ENCODE measurements at places on chromosomes 12 and 14. TPM values are rescaled to one million over a fixed set of nuclear protein-coding genes. Genes with fewer than 3 reads are reported as not detected.

GRCh38 chr12:113591480-113591974 lies 119.9 kb upstream of the LHX5 start:
- DNase-seq = peak; percentile 10

DNA sequence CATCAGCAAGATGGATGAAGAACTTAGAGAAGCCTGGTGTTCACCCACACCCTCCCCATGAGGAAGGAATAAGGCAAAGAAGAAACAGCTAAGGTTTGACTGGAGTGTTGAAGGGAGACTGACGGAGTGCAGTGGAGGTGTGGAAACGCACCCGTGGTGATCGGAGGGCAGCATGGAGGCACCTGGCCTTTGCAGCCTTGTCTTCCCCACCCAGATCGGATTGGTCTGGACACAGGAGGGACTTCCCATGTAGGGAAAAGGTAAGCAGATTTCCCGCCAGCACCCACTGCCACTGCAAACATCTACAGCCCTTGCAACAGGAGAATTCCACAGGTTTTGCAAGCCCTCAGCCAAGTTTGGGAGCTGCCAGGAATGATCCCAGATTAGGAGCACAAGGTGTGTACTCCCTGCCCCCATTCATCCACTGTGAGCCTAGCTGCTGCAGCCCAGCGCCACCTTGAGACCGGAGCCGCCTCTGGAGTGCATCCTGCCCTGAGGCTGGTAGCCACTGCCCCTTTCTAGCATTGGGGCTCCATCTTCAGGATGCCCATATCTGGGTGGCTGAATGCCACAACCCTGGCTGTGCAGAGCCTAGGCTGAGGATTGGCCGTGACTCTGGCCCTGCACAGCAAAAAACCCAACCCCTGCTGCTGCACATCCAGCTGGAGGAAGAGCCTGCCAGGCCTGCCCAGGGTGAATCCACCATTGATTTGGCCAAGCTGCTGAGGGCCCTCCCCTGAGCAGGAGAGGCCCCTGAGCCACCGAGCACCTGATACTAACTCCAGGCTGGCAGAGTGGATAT lies 411.1 kb downstream of the TMEM121 start:
- no peak for DNase-seq

DNA sequence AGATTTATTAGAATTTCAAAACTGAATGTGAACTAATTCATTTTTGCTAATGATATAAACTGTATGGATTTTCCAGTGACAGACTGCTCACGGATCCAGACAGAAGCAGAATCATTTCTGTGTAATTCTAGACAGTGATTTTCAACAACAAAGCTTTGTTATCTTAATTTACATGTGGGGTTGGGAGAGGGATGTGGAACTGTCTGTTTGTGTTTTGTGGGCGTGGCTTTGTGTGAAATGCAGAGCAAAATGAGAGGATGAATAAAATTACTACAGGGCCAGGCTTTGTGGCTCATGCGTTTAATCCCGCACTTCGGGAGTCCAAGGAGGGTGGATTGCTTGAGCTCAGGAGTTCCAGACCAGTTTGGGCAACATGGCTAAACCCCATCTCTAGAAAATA lies 834.7 kb downstream of the GALC start:
- DNase-seq = no peak

Gene DHRS1
- total RNA-seq = 11.8 TPM

Gene MYO1H
- not detected for total RNA-seq

DNA sequence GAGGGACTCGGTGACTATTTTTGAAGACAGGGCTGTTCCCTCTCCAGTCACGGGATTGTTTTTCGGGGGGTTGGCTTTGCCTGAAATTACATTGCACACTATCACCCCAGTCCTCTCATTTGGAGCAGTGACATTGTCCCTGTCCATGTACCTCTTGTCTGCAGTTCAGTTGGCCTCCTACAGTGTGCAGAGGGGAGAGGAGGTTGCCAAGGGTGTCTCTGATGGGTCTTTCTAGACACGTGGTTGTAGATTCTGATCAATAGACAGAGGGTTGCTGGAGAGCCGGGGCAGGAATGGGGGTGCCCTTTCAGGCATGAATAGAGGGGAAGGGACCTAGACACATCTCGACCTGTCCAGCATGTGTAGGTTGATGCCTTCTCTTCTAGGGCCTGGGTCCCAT lies 1.2 kb downstream of the TMEM120B start:
- DNase-seq = no peak

Gene ASIC1
- 3.2 TPM for total RNA-seq

DNA sequence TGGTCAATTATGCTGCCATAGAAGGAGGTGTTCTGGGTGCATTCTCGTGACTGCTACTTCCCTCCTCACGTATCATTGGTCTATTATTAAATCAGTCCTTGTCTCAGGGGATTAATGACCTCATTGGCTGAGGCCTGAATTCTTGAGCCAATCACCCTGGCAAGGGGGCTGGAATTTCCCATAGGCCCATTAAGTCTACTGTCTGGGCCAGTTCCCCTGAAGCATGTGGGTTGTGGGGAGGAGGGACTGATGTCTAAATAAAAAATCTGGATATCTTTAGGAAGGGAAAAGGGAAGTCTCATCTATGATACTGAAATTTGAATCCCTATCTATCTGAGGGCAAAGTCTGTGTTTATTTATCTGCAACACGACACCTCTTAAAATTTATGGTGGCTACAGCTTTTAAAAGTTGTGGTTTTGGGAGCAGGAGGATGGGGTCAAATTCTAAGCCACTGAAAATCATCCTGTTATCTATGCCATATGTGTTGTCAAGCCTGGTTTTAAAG lies 71.9 kb downstream of the DYRK2 start:
- DNase-seq = no peak

DNA sequence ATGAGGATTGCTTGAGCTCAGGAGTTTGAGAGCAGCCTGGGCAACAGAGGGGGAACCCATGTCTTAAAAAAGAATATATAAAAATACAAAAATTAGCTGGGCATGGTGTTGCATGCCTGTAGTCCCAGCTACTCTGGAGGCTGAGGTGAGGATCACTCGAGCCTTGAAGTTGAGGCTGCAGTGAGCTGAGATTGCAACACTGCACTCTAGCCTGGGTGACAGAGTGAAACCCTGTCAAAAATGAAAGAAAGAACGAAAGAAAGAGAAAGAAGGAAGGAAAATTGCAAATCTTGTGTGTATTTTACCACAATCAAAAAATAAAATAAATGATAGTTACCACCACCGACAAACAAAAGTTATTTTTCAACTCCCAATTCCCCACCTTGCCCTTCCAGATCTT lies 45.3 kb downstream of the SPRING1 start:
- no peak for DNase-seq

- DNase-seq = no peak
Observed at GRCh38 chr12:79710707-79711483, 20.1 kb upstream of the PAWR start.

Gene HSPB8
- not detected for total RNA-seq

Gene CELA1
- 0.29 TPM for total RNA-seq

DNA sequence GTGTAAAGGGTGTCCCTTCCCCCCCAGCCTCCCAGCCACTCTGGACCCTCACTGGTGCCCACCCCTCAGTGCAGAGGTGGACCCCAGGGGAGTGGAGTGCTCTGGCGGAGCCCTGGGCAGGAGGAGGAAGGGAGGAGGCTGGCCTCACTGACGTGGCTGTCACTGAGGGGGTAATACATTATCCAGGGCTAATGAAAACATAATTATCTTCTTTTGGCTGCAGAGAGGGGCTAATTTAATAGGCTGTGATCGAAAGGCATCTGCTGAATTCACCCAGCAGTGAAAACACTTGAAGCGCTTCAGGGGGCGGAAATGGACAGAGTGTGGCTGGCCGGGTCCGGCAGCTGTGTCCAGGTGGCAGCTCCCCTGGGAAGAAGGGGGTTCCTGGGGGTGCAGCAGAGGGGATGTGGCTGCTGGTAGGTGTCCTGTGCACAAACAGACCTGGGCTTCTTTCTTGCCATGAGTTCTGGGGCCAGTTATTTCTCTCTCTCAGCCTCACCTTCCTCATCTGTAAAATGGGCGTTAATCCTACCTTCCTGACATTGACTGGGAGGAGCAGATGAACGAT lies 3.7 kb upstream of the NOS1 start:
- no peak for DNase-seq

GRCh38 chr14:50941151-50941550 lies 3.1 kb downstream of the PYGL start:
- no peak for DNase-seq

GRCh38 chr12:101441461-101442224 lies 33.5 kb upstream of the SPIC start:
- DNase-seq = no peak

- no peak for DNase-seq
Observed at GRCh38 chr12:70032076-70032475, 207.0 kb downstream of the MYRFL start.

- no peak for DNase-seq
Observed at GRCh38 chr12:3329361-3329760, 161.6 kb upstream of the PRMT8 start.

Gene GLIPR1L2
- total RNA-seq = 0.33 TPM

Gene TAS2R42
- not detected for total RNA-seq

Gene PLA2G1B
- total RNA-seq = not detected

DNA sequence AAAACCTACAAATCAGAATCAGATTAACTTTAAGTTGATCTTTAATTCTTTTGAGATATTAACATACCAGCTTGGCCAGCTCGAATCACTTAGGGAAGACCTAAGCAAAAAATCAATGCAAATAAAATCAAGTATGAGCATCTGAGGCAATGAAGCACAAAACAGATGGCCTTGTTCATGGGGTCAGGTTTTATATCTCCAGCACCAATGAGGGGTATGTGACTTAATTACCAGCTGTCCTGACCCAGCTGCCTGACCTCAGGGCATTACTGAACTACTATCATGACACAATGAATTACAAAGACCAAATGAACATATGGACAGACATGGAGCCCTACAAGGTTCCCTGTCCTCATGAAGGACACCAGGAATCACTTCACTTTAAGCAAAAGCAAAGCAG lies 70.5 kb downstream of the FGD6 start:
- DNase-seq = no peak

Gene MAP1LC3B2
- total RNA-seq = 1.5 TPM

DNA sequence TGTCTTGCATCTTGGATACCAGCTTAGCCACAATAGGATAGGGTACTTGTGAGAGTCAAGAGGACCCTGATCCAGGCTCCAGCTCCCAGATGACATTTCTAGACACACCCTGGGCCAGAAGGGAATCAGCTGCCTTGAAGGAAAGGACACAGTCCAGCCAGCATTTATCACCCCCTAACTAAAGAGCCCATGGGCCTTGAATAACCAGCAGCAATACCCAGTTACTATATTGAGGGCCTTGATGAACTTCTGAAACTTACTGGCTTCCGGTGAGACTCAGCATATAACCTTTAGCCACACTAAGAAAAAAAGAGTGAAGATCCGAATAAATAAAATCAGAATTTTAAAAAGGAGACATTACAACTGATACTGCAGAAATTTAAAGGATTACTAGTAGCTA lies 1135.4 kb downstream of the LRFN5 start:
- DNase-seq = no peak

DNA sequence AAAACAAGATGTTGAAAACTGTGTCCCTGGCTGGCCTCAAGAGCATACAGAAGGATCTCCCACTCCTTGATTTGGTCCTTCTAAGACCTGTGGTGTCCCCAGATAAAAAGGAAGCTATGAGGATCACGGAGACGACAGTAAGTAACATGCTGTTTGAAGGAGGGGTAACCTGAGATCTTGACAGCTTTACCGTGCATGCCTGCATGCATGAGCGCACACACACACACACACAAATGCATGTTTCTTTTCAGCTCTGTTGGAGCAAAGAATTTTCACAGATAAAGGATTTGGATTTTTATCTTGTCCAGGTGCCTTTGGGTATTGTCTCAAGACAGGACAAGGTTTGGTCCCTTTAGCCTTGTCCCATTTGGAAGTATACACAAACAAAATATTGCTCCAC lies 411.6 kb upstream of the CCDC196 start:
- no peak for DNase-seq

DNA sequence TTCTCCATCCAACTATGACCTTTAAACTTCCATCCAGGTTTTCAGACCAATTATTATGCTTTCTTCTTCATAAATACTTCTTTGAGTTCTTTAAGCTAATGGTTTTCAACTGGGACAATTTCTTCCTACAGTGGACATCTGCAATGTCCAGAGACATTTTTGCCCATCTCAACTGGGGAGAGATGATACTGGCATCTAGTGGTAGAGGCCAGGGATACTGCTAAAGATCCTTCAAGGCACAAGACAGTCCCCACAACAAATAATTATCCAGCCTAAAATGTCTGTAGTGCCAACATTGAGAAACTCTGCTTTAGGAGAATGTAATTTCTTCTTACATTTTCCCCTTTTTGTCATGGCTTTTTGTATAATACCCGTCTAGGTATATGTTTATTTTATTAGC lies 10.6 kb downstream of the TRHDE start:
- no peak for DNase-seq

DNA sequence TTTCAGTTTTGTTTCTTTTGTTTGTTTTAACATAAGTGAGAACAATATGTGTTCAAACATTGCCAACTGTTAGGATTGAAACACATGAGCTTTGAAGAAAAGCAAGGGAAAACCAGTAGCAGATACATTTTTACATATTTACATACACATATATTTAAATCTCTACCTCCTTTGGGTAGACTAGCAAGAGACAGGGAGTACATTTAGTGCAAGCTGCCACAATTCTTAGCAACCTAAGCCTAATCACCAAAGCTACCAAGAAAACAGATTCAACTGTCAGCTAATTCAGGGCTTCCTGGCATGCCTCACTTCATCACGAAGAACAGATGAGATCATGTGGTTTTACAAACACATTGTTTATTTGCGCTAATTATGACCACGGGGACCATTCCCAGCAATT lies 143.1 kb downstream of the PRIMA1 start:
- no peak for DNase-seq

Gene EPS8
- total RNA-seq = 5.6 TPM

GRCh38 chr14:97010491-97011160 lies 213.4 kb downstream of the VRK1 start:
- no peak for DNase-seq

Gene SLCO1B3
- not detected for total RNA-seq

GRCh38 chr14:71209888-71210287 lies 302.6 kb downstream of the PCNX1 start:
- DNase-seq = no peak

Gene KRT72
- 2.3 TPM for total RNA-seq

GRCh38 chr12:30769802-30770201 lies 15.1 kb upstream of the CAPRIN2 start:
- no peak for DNase-seq

- no peak for DNase-seq
Observed at GRCh38 chr14:69153873-69154270, 953 bp upstream of the DCAF5 start.

- peak; percentile 56 for DNase-seq
Observed at GRCh38 chr14:76761136-76761959, at the start of gene VASH1. TSS of gene VASH1 (plus strand) at chr14:76761468. CDS start at chr14:76762822, 1,354 bp downstream.

- no peak for DNase-seq
Observed at GRCh38 chr12:51443573-51443972, 18.9 kb downstream of the SLC4A8 start.
